Thoracic aorta endothelial cell (primary cell): ENCODE measurements at places on chromosomes 11 and 22. TPM values are rescaled to one million over a fixed set of nuclear protein-coding genes. Genes with fewer than 3 reads are reported as not detected.

TRIM29 gene
- total RNA-seq: not detected in 2 replicates

EHD1 gene
- total RNA-seq: 91.8 and 98.6 TPM in 2 replicates

IGHMBP2 gene
- total RNA-seq: 17.7 and 19.2 TPM in 2 replicates

ZP1 gene
- not detected in 2 replicates for total RNA-seq

SF3B2 gene
- total RNA-seq: 175 and 176 TPM in 2 replicates

TBX10 gene
- not detected in 2 replicates for total RNA-seq

SLC1A2 gene
- total RNA-seq: not detected in 2 replicates

CD81 gene
- 157 and 189 TPM in 2 replicates for total RNA-seq

SLC22A25 gene
- total RNA-seq: not detected in 2 replicates

GGTLC2 gene
- total RNA-seq: not detected in 2 replicates
